ENCODE measurements at places on chromosomes 11 and 22.

GRCh38 chr11:33157103-33158027, 3.9 kb downstream of the CSTF3 start:
- H3K4me1 ChIP-seq, result peaks cover 28% of the 10 kb centered on the region
- H3K4me3 ChIP-seq, result no peak overlapping the region
- H3K27me3 ChIP-seq, result no peaks in the 10 kb centered on the region
- no peak overlapping the region for H3K27ac ChIP-seq
- no peak for DNase-seq

DNA sequence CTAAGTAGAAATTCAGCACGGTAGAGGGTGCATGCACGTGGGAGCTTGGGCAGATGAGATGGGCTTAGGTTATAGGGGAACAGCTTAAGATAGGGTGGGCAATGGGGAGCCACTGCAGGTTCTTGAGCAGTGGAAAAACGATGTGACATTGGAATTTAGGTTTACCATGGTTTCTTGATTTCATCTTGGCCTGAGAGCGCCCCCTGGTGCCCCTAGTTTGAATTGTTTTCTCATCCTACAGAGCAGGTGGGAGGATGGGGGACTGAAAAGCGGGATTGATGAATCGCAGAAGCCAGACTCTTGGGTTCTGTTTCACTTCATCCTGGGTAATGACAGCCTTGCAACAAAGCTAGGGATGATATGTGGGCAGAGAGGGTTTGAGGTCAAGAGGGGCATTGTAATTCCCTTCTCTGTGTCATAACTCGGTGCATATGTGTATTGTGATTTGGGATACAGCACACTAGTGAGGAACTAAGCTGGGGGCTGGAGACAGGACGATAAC, 6.7 kb upstream of the MCAM start:
- no peaks in the 10 kb centered on the region for H3K36me3 ChIP-seq
- DNase-seq, result peak; percentile 79

- no peak overlapping the region for H3K4me3 ChIP-seq
- H3K27me3 ChIP-seq, result no peaks in the 10 kb centered on the region
- DNase-seq, result peak; percentile 54
- H3K27ac ChIP-seq, result peak overlapping the region; percentile 78
- H3K4me1 ChIP-seq, result peaks cover 14% of the 10 kb centered on the region
- H3K36me3 ChIP-seq, result no peaks in the 10 kb centered on the region
Measured at GRCh38 chr22:22593964-22594656, 35.0 kb upstream of the PRAME start.

- no peak overlapping the region for H3K27ac ChIP-seq
- H3K4me3 ChIP-seq, result no peak overlapping the region
- H3K36me3 ChIP-seq, result no peaks in the 10 kb centered on the region
- DNase-seq, result no peak
Measured at GRCh38 chr22:38452373-38453065, 2.5 kb downstream of the KCNJ4 start.

- H3K4me1 ChIP-seq, result no peaks in the 10 kb centered on the region
- no peak overlapping the region for H3K4me3 ChIP-seq
- H3K27ac ChIP-seq, result no peak overlapping the region
- DNase-seq, result no peak
- peaks cover 11% of the 10 kb centered on the region for H3K27me3 ChIP-seq
Measured at GRCh38 chr11:75733431-75734107, 15.9 kb downstream of the MOGAT2 start.

GRCh38 chr11:40027720-40028119, 1431.7 kb downstream of the LRRC4C start:
- H3K27ac ChIP-seq, result no peak overlapping the region
- DNase-seq, result no peak
- H3K4me1 ChIP-seq, result no peaks in the 10 kb centered on the region
- H3K27me3 ChIP-seq, result no peaks in the 10 kb centered on the region
- H3K36me3 ChIP-seq, result no peaks in the 10 kb centered on the region

DNA sequence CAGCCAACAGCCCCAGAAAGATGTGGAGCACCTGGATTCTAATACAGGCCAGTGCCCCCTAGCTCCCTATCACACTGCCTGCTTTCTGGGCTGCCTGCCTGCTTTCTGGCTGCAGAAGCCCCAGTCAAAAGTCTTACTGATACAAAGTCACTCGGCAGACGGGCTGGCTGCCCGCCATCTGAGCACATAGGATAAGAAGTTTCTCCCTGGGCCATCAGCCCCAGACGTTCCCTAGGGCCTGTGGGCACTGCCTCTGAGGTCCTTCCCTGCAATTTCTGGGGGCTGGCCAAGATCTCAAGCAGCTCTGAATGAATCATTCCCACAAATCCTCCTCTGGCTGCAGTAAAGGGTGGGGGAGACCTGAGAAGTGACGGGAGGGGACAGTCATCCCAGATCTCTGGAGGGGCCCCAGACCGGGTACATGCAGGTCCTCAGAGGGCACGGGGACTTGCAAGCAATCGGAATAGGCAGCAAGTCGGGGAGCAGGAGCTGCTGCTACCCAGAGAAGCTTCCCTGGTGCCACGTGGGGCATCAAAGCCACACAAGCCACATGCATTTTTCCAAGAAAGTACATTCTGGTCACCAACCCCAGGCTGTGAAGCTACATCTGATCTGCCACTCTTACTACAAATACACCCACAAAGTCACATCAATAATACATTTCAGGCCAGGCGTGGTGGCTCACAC, 4.7 kb downstream of the TPST2 start:
- DNase-seq, result no peak
- no peak overlapping the region for H3K27ac ChIP-seq
- no peak overlapping the region for H3K4me3 ChIP-seq
- H3K4me1 ChIP-seq, result peaks cover 21% of the 10 kb centered on the region
- no peaks in the 10 kb centered on the region for H3K27me3 ChIP-seq

- H3K36me3 ChIP-seq, result no peaks in the 10 kb centered on the region
- H3K27me3 ChIP-seq, result peaks cover 6% of the 10 kb centered on the region
- H3K4me1 ChIP-seq, result no peaks in the 10 kb centered on the region
- no peak overlapping the region for H3K27ac ChIP-seq
- no peak for DNase-seq
- no peak overlapping the region for H3K4me3 ChIP-seq
Measured at GRCh38 chr22:48975886-48976285, 851.8 kb downstream of the BRD1 start.

DNA sequence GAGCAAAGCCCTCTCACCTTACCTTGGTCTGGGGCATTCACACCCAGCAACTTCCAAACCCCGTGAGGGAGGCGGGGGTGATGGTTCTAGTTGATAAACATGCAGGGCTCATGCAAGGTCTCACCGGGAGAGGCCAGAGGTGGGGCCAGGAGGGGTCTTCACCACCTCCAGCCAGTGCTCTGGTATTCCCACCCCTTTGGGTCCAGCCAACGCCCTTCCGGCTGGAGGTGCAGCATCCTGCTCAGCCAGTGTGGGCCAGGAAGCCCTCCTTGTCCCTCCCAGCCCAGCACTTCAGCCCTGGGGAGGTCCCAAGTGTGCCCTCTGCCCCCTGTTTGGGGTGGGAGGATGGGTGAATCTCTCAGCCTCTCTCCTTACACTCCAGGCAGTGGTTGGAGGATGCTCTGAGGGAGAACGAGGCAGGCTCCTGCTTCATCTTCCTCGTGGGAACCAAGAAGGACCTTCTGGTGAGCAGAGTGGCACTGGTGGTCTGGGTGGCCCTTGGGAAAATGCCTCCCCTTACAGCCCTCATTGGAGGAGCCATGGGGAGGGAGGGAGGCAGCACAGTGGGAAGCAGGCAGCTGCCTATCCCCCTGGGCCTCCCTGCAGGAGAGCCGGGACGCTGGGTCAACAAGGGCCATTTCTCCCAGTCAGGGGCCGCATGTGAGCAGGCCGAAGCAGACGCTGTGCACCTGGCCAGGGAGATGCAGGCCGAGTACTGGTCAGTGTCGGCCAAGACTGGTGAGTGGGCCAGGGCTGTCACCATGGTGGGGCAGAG, 13.4 kb downstream of the RAB36 start:
- H3K4me1 ChIP-seq, result peaks cover 7% of the 10 kb centered on the region
- H3K27ac ChIP-seq, result no peak overlapping the region
- DNase-seq, result no peak
- no peaks in the 10 kb centered on the region for H3K36me3 ChIP-seq

DNA sequence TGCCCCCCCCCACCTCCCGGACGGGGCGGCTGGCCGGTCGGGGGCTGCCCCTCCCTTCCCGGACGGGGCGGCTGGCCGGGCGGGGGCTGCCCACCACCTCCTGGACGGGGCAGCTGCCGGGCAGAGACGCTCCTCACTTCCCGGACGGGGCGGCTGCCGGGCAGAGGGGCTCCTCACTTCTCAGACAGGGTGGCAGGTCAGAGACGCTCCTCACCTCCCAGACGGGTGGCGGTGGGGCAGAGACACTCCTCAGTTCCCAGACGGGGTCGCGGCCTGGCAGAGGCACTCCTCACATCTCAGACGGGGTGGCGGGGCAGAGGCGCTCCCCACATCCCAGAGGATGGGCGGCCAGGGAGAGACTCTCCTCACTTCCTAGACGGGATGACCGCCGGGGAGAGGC, 24.0 kb downstream of the RNF185 start:
- no peak for DNase-seq
- H3K36me3 ChIP-seq, result peaks cover 24% of the 10 kb centered on the region
- peaks cover 5% of the 10 kb centered on the region for H3K4me1 ChIP-seq
- no peak overlapping the region for H3K4me3 ChIP-seq
- H3K27ac ChIP-seq, result no peak overlapping the region

GRCh38 chr22:44738347-44738715, 14.0 kb upstream of the ARHGAP8 start:
- no peak overlapping the region for H3K27ac ChIP-seq
- no peaks in the 10 kb centered on the region for H3K27me3 ChIP-seq
- peaks cover 4% of the 10 kb centered on the region for H3K4me1 ChIP-seq
- no peak overlapping the region for H3K4me3 ChIP-seq
- no peak for DNase-seq

DNA sequence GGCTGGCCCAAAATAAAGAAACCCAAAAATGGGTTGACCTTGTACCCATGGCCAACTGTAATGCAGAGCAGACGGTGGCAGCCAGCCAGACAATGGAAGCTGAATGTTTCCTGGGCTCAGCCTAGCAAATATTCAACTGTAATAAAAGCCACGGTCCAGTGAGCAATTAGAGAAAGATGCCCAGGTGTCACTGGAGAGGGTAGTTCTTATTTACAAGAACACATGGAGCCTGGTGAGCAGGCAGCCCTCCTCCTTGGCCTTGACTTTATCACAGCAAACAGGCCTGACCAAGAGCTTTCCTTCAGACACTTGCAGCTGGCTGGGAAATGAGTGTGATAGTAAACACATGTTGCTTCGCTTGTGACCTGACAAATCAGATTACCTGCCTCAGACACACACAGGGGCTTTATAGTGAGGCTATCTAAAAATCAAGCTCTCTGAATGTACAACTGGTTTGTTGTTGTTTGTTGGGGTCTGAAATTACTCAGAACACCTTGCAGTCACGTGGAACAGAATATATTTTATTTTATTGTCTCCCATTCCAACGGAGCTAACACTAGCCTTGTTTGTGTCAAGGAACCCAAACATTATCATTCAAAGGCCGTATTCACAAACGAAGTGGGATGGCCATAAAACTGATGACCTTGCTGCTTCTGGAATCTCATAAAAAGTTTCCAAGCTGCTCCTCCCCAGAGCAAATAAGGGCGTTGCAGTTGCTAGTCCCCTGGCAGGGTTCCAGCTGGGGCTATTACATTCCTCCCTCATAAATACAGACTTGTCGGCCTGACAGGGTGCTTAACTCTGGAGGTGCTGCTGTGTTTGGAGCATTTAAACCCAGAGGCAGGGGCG, 161.1 kb downstream of the BBOX1 start:
- H3K4me3 ChIP-seq, result no peak overlapping the region
- no peaks in the 10 kb centered on the region for H3K36me3 ChIP-seq
- no peaks in the 10 kb centered on the region for H3K27me3 ChIP-seq

DNA sequence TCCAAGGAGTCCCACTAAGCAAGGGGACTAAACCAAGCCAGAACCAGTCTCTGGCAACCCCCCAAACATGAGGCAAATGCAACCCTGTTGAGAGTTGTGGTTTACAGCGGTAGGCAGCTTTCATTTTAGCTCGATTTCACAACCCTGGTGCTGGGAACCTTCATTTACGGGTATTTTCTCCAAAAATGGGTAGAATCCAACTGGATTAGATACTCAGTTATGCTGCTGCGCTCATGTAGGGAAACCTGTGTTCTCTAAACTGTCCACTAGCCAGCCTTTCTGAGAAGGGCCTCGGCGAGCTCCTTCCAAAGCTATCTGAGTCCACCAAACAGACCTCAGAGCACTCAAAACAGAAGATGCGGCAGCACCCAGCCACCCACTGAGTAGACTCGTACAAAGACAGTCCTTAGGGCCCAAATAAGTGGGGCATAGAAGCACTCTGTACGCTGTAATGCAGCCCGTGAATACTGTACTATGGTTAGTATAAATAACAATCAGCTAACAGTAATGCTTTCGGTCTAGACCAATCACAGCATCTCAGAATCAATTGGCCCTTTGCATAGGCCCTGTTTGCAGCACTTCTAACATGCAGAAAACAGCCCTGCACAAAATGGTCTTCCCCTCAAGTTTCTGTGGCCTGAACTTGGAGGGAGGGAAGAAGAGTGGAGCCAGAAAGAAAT, 104.7 kb downstream of the ETS1 start:
- H3K4me3 ChIP-seq, result peak overlapping the region; percentile 68
- peak overlapping the region; percentile 94 for H3K27ac ChIP-seq
- H3K4me1 ChIP-seq, result peaks cover 65% of the 10 kb centered on the region
- H3K27me3 ChIP-seq, result no peaks in the 10 kb centered on the region

- no peak overlapping the region for H3K4me3 ChIP-seq
- H3K27ac ChIP-seq, result no peak overlapping the region
- peaks cover 37% of the 10 kb centered on the region for H3K36me3 ChIP-seq
- no peak for DNase-seq
- H3K27me3 ChIP-seq, result no peaks in the 10 kb centered on the region
Measured at GRCh38 chr11:65205602-65205967, 23.9 kb downstream of the CAPN1 start.

DNA sequence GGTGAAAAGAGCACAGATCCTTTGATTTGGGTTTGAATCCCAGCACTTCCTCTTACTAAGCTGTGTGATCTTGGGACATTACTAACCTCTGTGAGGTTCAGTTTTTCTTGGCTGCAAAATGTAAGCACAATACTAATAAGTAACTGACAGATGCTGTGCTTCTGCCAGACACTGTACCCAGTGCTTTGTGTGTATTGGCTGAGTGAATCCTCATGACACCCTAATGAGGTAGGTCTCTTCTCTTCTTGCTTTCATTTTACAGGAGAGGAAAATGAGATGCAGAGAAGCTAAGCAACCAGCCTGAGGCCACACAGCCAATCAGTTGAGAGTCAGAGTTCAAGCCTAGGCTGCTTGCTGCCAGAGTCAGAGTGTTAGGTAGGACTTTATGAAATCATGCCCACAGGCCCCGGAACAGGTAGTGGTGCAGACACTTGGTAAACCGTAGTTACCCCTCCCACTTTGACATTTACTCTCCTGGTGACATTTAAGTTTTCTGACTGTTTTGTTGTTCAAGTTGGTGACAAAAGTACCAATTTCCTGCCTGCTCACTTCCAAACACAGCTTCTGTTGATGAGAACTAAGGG, 21.2 kb downstream of the PTPRJ start:
- H3K4me1 ChIP-seq, result peaks cover 63% of the 10 kb centered on the region
- no peaks in the 10 kb centered on the region for H3K27me3 ChIP-seq
- H3K36me3 ChIP-seq, result no peaks in the 10 kb centered on the region
- H3K27ac ChIP-seq, result peak overlapping the region; percentile 88

- no peak overlapping the region for H3K27ac ChIP-seq
- H3K36me3 ChIP-seq, result peaks cover 2% of the 10 kb centered on the region
- H3K4me1 ChIP-seq, result no peaks in the 10 kb centered on the region
- no peak for DNase-seq
Measured at GRCh38 chr11:103730131-103730940, 306.1 kb upstream of the DDI1 start.
